Diencephalon (tissue), 1 donor: ENCODE measurements at places on chromosomes 5 and 9. TPM values are rescaled to one million over a fixed set of nuclear protein-coding genes. Genes with fewer than 3 reads are reported as not detected.

The HNRNPK gene
- 630 TPM for total RNA-seq

The QRFP gene
- total RNA-seq, result not detected

The IPO11 gene
- total RNA-seq, result 41.5 TPM

The DMRT3 gene
- not detected for total RNA-seq

The ZNF483 gene
- total RNA-seq, result 65.7 TPM

The SH2D3C gene
- total RNA-seq, result 9.2 TPM

The TAF11L5 gene
- not detected for total RNA-seq

The ATOSB gene
- total RNA-seq, result 19.4 TPM

The FAM78A gene
- 2.5 TPM for total RNA-seq

The GPR21 gene
- total RNA-seq, result 14.3 TPM

The CD74 gene
- 18.7 TPM for total RNA-seq

The CETN3 gene
- total RNA-seq, result 21.9 TPM

The CKMT2 gene
- 4.2 TPM for total RNA-seq

The GPRIN1 gene
- total RNA-seq, result 67.8 TPM

The TYRP1 gene
- 1.6 TPM for total RNA-seq

The ANKRD31 gene
- total RNA-seq, result 1.2 TPM

The NEUROG1 gene
- total RNA-seq, result not detected

The SLC9A3 gene
- 1.4 TPM for total RNA-seq

The CEL gene
- total RNA-seq, result 0.46 TPM

The LCN15 gene
- not detected for total RNA-seq

The GABRG2 gene
- 68.0 TPM for total RNA-seq

The RACK1 gene
- 3,012 TPM for total RNA-seq

The TAF11L10 gene
- not detected for total RNA-seq
